ENCODE measurements at places on chromosomes 1 and 21. TPM values are rescaled to one million over a fixed set of nuclear protein-coding genes. Genes with fewer than 3 reads are reported as not detected.

DNA sequence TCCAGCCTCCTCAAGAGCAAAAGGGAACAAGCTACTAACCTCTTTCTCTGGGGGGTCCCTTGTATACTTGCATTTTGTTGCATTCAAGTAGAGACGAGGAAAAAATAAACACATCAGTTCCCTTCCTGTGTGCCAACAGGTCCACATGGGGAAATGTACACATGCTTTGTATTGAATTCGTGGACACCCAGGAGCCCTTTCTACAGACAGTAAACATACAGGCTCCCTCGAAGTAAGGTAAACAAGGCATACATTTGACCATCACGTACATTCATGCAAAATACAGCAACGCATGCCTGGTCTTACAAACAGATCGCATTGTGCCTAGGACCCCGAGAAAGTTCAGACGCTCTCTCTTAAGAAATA is 1.1 kb downstream of the KCND3 start:
- no peaks in the 10 kb centered on the region for H3K27me3 ChIP-seq
- DNase-seq = no peak
- no peak overlapping the region for H3K27ac ChIP-seq
- no peaks in the 10 kb centered on the region for H3K36me3 ChIP-seq

- no peaks in the 10 kb centered on the region for H3K36me3 ChIP-seq
- no peak overlapping the region for H3K27ac ChIP-seq
- no peak for DNase-seq
These were observed 99.9 kb downstream of the XCL2 start for GRCh38 chr1:168443899-168444298.

DNA sequence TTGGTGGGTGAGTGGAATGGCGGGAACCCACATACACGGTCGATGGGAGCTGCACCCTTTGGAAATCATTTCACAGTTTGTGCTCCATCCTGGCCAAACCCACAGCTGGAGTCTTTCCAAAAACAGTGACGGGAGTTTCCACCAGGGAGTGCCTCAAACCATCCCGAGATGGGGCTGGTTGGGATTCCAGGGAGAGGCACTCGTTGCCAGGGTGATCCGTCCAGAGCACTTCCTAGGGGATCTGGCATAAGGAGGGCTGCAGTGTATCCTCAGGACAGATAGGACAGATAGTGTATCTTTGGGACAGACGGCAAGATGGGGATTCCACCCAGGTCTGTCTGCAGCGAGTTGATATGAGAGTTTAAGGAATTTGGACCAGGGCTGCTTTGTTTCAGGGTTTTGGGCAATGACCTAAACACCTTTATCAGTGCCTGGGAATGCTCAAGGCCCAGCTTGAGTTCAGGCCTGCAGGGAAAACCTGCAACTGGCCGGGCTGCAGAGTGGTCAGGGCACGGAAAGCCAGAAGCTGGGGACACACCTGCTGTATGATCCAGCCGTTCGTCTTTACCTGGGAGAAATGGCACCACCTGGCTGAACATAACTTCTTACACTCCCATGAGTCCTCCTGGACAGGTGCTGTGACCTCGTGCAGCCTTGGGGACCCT is 3.4 kb upstream of the POFUT2 start:
- no peaks in the 10 kb centered on the region for H3K36me3 ChIP-seq
- no peaks in the 10 kb centered on the region for H3K27me3 ChIP-seq
- no peak overlapping the region for H3K27ac ChIP-seq
- no peak for DNase-seq

- H3K4me1 ChIP-seq = peaks cover 10% of the 10 kb centered on the region
- no peaks in the 10 kb centered on the region for H3K36me3 ChIP-seq
- no peaks in the 10 kb centered on the region for H3K27me3 ChIP-seq
These were observed 36.4 kb upstream of the HHAT start for GRCh38 chr1:210292231-210292871.

DNA sequence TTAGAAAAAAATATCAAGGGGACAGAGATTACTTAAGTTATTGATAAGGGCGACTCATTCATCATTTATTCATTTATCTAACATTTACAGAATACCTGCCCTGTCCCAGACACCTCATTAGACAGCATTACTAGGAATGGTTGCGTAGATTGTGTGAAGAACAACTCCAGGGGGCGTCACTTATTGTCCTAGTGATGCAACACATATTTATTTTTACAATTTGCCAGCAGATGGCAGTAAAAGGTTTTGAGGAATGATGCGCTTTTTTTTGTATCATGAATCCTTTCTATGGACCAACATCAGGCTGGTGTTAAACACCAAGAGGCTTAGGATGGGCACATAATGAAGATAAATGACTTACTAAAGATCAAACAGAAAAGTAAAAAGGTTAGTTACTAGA is 5.5 kb downstream of the NCAM2 start:
- no peak for DNase-seq
- H3K4me3 ChIP-seq = no peak overlapping the region
- no peak overlapping the region for H3K27ac ChIP-seq

DNA sequence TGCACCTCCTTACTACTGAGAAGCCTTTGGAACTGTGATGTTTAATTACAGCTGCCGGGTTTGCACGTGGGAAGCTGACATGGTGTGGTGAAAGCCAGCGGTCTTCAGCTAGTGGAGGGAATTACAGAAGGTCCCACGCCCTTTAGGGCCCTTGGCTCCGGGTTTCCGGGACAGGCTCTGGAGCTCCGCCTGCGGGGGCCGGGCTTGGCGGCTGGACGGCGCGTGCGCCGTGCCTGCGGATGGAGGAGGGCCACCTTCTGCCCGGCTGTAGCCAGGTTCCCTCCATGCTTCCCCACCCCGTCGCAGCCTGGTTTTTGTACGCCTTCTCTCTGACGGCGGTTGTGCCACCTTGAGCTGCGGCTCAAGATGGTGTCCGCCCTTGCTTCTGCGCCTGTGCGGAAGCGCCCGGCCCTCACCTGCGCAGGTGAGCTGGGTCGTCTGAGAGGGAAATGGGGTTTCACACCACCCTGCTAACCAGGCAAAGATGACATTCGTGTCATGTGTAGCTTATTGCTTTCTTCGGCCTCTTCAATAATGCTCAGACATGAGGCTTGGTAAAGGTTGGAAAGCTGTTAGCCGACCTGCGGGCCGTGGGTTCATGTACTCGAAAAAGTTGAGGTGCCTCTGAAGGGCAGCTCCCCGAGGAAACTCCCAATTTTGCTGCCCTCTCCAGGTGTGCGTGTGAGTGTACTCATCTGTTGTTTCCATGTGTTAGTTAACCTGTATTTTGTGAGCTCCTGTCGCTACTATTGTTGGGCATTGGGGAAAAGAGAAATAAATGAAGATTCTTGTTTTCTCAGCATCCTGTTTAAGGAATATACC is 36.6 kb upstream of the OPRD1 start:
- peak; percentile 50 for DNase-seq
- peak overlapping the region; percentile 48 for H3K4me3 ChIP-seq
- no peaks in the 10 kb centered on the region for H3K36me3 ChIP-seq
- no peaks in the 10 kb centered on the region for H3K27me3 ChIP-seq
- H3K27ac ChIP-seq = peak overlapping the region; percentile 41
- peaks cover 5% of the 10 kb centered on the region for H3K4me1 ChIP-seq

DNA sequence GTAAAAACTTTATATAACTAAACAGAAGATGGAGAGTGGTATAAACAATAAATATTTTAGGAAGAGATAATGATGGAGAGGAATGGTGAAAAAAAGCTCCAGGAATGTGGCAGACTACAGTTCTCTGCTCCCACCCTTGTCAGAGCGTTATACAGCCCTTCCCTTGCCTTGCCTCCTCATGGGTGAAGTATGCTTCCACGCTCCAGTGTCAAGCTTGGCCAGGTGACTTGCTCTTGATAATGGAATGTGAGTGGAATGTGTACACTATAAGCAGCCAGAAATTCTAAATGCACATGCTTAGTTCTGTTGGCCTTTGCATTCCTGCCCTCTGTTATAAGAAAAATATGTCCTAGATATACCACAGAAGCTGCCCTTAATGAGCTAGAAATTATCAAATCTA is 24.7 kb upstream of the POGK start:
- no peak for DNase-seq
- no peaks in the 10 kb centered on the region for H3K36me3 ChIP-seq
- no peaks in the 10 kb centered on the region for H3K27me3 ChIP-seq
- H3K4me1 ChIP-seq = no peaks in the 10 kb centered on the region

DNA sequence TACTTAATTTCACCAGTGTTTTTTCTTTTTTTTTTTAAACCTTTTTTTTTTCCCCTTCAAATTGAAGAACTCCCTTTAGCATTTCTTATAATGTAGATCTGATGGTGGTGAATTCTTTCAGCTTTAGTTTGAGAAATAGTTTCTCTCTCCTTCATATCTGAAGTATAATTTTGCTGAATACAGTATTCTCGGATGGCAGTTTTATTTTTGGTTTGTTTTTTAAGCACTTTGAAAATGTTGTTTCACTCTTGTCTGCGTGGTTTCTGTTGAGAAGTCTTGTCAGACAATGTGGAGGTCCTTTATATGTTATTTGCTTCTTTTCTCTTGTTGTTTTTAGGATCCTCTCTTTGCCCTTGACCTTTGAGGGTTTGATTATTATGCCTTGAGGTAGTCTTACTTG is 135.1 kb downstream of the RPS6KC1 start:
- H3K4me3 ChIP-seq = no peak overlapping the region
- H3K36me3 ChIP-seq = no peaks in the 10 kb centered on the region
- no peaks in the 10 kb centered on the region for H3K27me3 ChIP-seq
- DNase-seq = no peak
- no peak overlapping the region for H3K27ac ChIP-seq

The PRKAA2 gene
- total RNA-seq = 11.5 TPM

DNA sequence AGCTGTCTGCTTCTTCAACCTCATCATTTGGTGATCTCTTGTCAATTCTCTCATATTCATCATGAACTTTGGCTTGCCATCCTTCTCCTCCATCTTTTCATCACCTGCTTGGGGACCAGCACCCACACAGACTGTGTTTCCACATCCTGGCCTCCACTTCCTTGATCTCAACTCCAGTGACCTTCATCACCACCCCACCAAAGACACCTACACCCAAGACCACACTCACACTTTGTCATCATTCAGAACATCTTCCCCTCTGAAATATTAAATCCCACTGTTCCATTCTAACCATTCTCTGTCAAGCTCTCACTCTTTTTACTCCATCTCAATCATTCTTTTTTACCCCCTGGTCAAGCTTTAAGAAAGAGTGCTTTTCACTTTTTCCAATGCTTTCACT is 115.5 kb upstream of the VAV3 start:
- no peak for DNase-seq
- no peaks in the 10 kb centered on the region for H3K4me1 ChIP-seq
- H3K27me3 ChIP-seq = no peaks in the 10 kb centered on the region
- H3K36me3 ChIP-seq = no peaks in the 10 kb centered on the region

The ARHGAP30 gene
- total RNA-seq = 6.1 TPM

GRCh38 chr1:24894002-24894401 is 36.1 kb downstream of the RUNX3 start:
- no peak overlapping the region for H3K4me3 ChIP-seq
- no peaks in the 10 kb centered on the region for H3K27me3 ChIP-seq
- DNase-seq = no peak
- H3K4me1 ChIP-seq = no peaks in the 10 kb centered on the region
- no peaks in the 10 kb centered on the region for H3K36me3 ChIP-seq

- no peak overlapping the region for H3K4me3 ChIP-seq
- no peak overlapping the region for H3K27ac ChIP-seq
- H3K36me3 ChIP-seq = no peaks in the 10 kb centered on the region
- no peak for DNase-seq
These were observed 30.8 kb upstream of the FAM89A start for GRCh38 chr1:231070758-231071444.

The NTNG1 gene
- 6.3 TPM for total RNA-seq

DNA sequence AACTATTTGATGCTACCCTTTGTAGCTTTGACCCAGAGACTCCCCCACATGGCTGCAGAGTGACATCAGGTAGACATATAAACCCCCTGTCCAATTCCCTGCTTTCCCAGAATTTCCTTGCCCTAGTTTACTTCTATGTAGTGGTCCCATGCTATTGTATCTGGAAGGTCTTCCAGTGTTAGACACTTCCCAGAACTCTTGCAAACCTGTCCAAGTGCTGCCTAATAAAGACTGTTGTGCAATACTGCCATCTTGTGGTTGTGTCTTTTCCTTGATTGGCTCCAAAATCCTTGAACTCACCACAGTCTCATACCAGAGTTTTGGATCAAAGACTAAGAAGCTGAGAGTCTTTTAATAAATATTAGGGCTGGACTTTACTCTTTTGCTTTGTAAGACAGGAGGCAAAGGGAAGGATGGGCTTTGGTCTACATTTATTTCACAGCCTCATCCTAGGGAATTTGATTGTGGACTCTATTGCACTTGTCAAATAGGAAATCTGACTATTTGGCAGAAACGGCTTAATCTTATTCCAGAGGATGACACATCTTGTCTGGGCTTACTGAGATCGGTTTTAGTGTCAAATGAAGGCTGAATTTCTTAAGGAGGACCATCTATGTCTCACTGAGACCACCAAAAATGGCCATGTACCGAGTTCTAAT is 169.9 kb downstream of the LRRC7 start:
- H3K36me3 ChIP-seq = no peaks in the 10 kb centered on the region
- no peak overlapping the region for H3K27ac ChIP-seq
- no peak overlapping the region for H3K4me3 ChIP-seq
- no peak for DNase-seq

- no peaks in the 10 kb centered on the region for H3K36me3 ChIP-seq
- no peaks in the 10 kb centered on the region for H3K4me1 ChIP-seq
- H3K27ac ChIP-seq = no peak overlapping the region
These were observed 41.8 kb downstream of the CHRM3 start for GRCh38 chr1:239428120-239428710.

The FALEC gene
- total RNA-seq = not detected

DNA sequence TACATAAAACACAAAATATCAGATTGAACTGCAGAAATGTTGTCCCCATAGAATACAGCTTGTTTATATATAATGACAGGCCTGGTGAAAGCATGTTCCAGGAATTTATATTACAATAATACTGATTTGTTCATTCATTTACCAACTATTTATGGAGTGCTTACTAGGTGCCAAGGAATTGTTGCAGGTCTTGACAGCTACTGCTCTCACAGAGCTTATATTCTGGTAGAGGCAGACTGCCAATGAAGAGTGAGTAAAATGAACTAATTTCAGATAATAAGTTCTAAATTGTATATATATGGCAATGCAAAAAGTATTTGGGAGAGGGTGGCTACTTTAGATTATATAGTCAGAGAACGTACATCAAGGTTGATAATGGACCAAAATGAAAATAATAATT is 152.0 kb downstream of the COQ8A start:
- H3K4me1 ChIP-seq = no peaks in the 10 kb centered on the region
- H3K4me3 ChIP-seq = no peak overlapping the region
- H3K36me3 ChIP-seq = no peaks in the 10 kb centered on the region
- no peaks in the 10 kb centered on the region for H3K27me3 ChIP-seq

GRCh38 chr1:3258386-3259003 is 189.5 kb downstream of the PRDM16 start:
- no peak overlapping the region for H3K27ac ChIP-seq
- DNase-seq = no peak
- no peaks in the 10 kb centered on the region for H3K36me3 ChIP-seq
- no peaks in the 10 kb centered on the region for H3K4me1 ChIP-seq
- no peak overlapping the region for H3K4me3 ChIP-seq
- H3K27me3 ChIP-seq = no peaks in the 10 kb centered on the region

The KRTAP19-1 gene
- total RNA-seq = not detected
